AG20443 (cell line): ENCODE measurements at places on chromosomes 11 and 22.

- no peak for DNase-seq
These were observed 96.1 kb upstream of the THY1 start for GRCh38 chr11:119518746-119519730.

- DNase-seq: no peak
These were observed 37.9 kb downstream of the PKNOX2 start for GRCh38 chr11:125202362-125202880.

DNA sequence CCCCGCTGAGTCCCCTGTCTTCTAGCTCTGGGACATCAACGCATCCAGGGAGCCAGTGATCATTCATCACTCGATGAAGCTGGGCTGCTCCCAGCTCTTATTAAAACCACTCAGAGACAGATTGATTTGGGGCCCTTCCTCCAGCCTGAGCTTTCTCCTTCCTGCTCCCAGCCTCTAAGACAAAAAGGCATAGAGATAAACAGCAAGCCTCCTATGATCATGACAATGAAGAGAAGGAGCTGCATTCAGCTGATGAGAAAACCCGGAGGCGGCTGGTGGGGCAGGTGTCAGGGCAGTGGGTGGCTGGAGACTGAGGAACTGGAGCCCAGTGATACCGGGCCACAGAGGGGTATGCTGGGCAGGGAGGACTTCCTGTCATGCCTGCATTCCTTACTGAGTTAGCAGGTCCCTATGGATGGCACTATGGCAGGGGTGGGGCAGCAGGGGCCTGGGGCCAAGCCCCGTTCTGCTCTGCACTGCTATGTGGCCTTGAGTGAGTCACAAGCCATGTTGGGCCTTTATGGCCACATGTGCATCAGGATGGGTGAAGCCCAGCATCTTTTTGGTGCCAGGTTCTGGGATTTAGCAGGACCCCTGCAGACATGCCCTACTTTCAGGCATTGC is 20.2 kb downstream of the PVALB start:
- no peak for DNase-seq

- DNase-seq: no peak
These were observed 395.8 kb downstream of the RAB38 start for GRCh38 chr11:87779276-87780067.

DNA sequence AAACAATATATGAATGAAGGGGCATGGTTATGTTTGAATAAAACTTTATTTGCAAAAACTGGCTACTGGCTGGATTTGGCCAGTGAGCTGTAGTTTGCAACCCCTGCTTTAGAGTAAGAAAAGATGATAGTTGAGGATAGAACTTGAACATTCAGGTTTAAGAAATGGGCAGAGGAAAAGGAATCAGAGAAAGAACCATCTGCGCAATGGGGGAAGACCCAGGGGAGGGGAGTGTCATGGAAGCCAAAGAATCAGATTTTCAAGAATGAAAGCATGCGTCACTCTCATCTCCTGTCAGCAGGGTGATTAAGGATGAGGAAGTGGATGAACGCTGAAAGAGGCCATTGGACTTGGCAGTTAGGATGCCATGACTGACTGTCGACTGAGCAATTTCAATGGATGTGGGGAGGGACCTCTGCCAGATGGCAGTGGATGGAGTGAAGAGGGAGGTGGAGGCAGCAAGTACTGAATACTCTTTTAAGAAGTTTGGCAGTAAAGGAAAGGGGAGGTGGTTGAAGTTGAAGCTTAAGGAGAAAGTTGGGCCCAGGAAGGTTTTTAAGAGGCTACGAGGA is 21.2 kb downstream of the FAT3 start:
- DNase-seq: no peak

GRCh38 chr11:118892514-118892913 is 8.8 kb downstream of the CXCR5 start:
- no peak for DNase-seq

DNA sequence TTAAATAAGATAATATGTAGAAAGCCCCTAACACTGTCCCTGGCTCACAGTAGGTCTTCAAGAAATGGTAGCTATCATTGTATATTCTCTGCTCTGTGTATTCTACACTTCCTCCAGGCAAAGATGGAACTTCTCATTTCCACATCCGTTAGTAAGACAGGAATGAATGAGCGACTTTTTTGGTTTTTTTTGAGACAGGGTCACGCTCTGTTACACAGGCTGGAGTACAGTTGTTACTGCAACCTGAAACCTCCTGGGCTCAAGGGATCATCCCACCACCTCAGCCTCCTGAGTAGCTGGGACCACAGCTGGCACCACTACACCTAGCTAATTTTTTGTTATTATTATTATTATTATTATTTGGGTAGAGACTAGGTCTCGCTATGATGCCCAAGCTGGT is 2.3 kb upstream of the CLPB start:
- no peak for DNase-seq

- no peak for DNase-seq
These were observed 1.7 kb downstream of the IL17REL start for GRCh38 chr22:50010676-50011446.

GRCh38 chr22:44855855-44856254 is 103.5 kb downstream of the ARHGAP8 start:
- no peak for DNase-seq

GRCh38 chr11:77866336-77866735 is 45.4 kb downstream of the AAMDC start:
- no peak for DNase-seq

GRCh38 chr11:28108958-28109357 is 770 bp downstream of the METTL15 start:
- DNase-seq: no peak

GRCh38 chr11:71144010-71144409 is 108.4 kb downstream of the SHANK2 start:
- no peak for DNase-seq

GRCh38 chr22:35064664-35065063 is 1.3 kb upstream of the ISX start:
- no peak for DNase-seq
